Progenitor cell of endocrine pancreas (in vitro differentiated cells): ENCODE measurements at places on chromosomes 6 and 20. TPM values are rescaled to one million over a fixed set of nuclear protein-coding genes. Genes with fewer than 3 reads are reported as not detected.

DNA sequence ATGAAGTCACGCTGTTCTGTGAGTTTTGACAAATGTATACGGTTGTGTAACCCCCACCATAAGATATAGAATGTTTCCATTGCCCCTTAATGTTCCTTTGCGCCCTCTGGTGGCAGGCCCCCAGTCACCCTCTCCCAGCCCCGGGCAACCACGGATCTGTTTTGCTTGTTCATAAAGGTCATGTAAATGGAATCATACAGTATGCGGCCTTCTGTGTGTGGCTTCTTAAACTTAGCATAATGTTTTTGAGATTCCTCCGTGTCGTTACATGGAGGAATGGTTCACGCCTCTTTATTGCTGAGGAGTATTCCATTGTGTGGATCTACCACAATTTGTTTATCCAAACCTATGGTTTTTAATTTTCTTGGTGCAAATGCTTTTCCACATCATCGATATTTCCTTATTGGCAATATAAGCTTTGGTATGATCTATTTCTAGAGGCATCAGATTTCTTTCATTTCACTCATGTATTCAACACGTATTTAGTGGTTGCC, 28.4 kb downstream of the LYRM2 start:
- DNase-seq: peak; percentile 51
- no peaks in the 10 kb centered on the region for H3K27me3 ChIP-seq
- H3K4me3 ChIP-seq: no peak overlapping the region
- H3K36me3 ChIP-seq: no peaks in the 10 kb centered on the region

DNA sequence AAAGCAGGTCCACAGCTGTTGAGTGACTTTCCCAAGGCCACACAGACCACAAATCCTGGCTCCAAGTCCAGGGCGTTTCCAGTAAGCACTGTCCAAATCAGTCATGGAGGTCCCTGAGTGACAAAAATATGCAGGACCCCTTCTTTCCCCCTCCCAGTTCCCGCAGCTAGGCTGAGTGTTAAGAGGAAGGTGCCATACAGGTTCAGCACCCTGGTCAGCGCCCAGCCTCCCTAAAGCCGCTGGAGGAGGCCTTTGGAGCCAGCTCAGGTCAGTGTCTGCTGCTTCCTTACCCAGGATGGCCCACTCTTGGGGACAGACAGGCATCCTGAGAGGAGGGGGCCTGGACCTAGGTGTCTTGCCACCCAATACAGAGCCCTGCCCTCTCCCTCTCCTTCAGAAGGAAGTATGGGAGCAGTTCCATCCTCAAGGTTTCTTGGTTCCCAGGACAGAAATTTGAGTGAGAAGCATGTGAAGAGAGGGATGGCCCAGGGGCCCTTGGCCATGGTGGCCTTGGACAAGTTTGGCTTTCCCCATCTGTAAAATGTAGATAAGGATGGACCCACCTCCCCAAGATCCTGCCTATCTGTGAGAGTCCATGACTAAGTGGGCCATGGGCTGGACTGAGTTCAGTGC, 13.2 kb downstream of the TMEM74B start:
- peaks cover 17% of the 10 kb centered on the region for H3K36me3 ChIP-seq
- H3K4me3 ChIP-seq: no peak overlapping the region
- H3K27ac ChIP-seq: no peak overlapping the region

GRCh38 chr20:16740365-16741072, 7.6 kb upstream of the OTOR start:
- peaks cover 2% of the 10 kb centered on the region for H3K4me1 ChIP-seq
- H3K4me3 ChIP-seq: no peak overlapping the region
- peaks cover 22% of the 10 kb centered on the region for H3K36me3 ChIP-seq
- peaks cover 3% of the 10 kb centered on the region for H3K27me3 ChIP-seq
- DNase-seq: no peak
- H3K27ac ChIP-seq: peak overlapping the region; percentile 31

DNA sequence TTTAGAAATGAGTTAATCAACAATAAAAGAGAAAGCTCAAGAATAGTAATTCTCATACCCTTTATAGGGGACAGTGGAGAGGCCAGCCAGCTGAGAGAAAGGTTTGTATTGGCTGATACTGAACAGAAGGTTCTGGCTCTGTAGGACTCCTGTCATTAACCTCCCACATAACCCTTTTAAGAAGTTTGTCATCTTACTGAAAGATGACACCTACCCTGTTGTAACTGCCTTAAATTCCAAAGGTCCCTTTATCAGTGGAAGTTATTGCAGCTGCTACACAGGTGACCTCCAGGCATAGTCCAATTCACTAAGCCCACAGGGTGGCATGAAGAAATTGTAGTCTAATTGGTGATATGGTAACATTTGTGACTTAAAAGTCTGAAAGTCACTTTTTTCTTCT, 790.1 kb downstream of the TENT5A start:
- no peak overlapping the region for H3K27ac ChIP-seq
- H3K27me3 ChIP-seq: no peaks in the 10 kb centered on the region
- no peaks in the 10 kb centered on the region for H3K36me3 ChIP-seq
- H3K4me3 ChIP-seq: no peak overlapping the region
- no peak for DNase-seq
- H3K4me1 ChIP-seq: peaks cover 7% of the 10 kb centered on the region

DNA sequence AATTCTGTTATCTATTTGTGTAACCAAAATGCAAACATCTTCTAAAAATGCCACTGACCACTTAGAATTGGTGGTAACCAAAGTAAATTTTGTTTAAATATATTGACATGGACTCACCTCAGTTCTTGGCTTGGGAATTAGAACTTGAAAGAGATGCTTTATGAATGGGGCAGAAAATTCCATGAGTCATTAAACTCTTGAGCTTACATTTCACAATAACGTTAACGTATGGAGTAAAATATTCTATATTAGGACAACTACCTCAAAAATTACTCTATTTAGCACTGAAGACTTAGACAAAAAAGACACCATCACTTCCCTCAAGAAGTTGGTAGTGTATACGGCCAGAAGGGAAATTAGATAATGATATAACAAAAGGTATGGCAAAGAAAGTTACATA, 752.2 kb upstream of the MARCKS start:
- H3K4me1 ChIP-seq: peaks cover 3% of the 10 kb centered on the region
- H3K27me3 ChIP-seq: no peaks in the 10 kb centered on the region
- H3K36me3 ChIP-seq: no peaks in the 10 kb centered on the region
- no peak for DNase-seq
- no peak overlapping the region for H3K27ac ChIP-seq

GRCh38 chr6:102853249-102853955, 1459.9 kb downstream of the GRIK2 start:
- H3K27me3 ChIP-seq: no peaks in the 10 kb centered on the region
- H3K27ac ChIP-seq: peak overlapping the region; percentile 78
- H3K36me3 ChIP-seq: no peaks in the 10 kb centered on the region
- DNase-seq: no peak
- H3K4me3 ChIP-seq: no peak overlapping the region

- H3K4me3 ChIP-seq: no peak overlapping the region
- H3K27ac ChIP-seq: no peak overlapping the region
- H3K27me3 ChIP-seq: no peaks in the 10 kb centered on the region
- no peak for DNase-seq
- H3K4me1 ChIP-seq: peaks cover 6% of the 10 kb centered on the region
Measured at GRCh38 chr6:45049188-45049843, 278.8 kb upstream of the RUNX2 start.

- no peak overlapping the region for H3K4me3 ChIP-seq
- peak overlapping the region; percentile 29 for H3K27ac ChIP-seq
- peaks cover 5% of the 10 kb centered on the region for H3K36me3 ChIP-seq
Measured at GRCh38 chr20:32366380-32366779, 8.2 kb downstream of the ASXL1 start.

- H3K4me1 ChIP-seq: peaks cover 6% of the 10 kb centered on the region
- H3K27ac ChIP-seq: no peak overlapping the region
- no peak for DNase-seq
- no peak overlapping the region for H3K4me3 ChIP-seq
Measured at GRCh38 chr6:100691972-100692371, 189.2 kb downstream of the ASCC3 start.

DNA sequence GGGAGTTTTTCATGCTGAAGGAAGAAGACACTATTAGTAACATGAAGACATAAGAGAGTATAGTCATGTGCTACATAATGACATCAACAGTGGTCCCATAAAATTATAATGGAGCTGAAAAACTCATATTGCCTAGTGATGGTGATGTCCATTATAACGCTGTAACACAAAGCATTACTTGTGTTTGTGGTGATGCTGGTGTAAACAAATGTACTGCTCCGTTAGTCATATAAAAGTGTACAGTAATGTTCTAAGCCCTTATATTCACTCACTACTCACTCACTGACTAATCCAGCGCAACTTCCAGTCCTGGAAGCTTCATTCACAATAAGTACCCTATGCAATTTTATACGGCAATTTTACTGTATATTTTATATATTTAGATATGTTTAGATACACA, 26.8 kb upstream of the ASF1A start:
- no peak overlapping the region for H3K4me3 ChIP-seq
- no peaks in the 10 kb centered on the region for H3K27me3 ChIP-seq
- H3K27ac ChIP-seq: no peak overlapping the region
- no peak for DNase-seq

DNA sequence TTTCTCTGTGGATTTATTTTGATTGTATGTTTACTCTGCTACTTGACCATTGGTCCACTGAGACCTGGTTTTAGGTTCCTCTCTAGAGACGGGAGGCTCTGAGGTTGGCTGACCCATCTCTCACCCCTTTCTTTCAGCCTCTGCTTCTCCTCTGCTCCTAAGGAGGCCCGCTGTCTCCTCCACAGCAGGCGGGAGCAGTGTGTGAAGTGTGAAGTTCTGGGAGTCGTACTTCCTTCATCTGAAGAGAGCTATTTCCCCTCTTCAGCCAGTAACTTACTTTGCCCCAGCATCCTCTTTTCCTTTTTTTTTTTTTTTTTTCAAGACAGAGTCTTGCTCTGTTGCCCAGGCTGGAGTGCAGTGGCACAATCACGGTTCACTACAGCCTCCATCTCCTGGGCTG, 21.1 kb downstream of the PDRG1 start:
- H3K4me1 ChIP-seq: peaks cover 2% of the 10 kb centered on the region
- DNase-seq: no peak
- H3K27ac ChIP-seq: no peak overlapping the region

DNA sequence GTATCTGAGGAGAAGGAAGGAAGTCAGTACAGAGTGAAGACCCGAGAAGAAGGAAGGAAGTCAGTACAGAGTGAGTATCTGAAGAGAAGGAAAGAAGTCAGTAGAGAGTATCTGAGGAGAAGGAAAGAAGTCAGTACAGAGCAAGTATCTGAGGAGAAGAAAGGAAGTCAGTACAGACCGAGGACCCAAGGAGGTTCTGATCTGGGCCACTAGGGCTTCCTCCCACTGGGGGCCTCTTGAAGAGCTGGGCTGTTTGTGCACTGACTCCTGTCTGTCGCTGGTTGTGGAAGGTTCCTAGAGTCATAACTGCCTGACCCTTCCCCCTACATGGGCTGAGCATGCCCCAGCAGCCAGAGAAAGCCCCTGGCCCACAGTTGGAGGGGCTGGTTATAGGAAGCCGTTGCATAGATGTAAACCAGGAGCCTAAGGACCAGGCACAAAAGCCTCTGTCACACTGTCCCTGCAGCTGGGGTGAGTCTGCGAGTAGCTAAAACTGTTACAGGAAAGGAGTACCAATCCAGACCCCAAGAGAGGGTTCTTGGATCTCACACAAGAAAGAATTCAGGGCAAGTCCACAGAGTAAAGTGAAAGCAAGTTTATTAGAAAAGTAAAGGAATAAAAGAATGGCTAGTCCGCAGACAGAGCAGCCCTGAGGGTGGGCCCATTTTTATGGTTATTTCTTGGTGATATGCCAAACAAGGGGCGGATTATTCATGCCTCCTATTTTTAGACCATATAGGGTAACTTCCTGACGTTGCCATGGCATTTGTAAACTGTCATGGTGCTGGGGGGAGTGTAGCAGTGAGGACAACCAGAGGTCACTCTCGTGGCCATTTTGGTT, 395.9 kb downstream of the PREX1 start:
- H3K4me1 ChIP-seq: peaks cover 4% of the 10 kb centered on the region
- no peak overlapping the region for H3K4me3 ChIP-seq
- no peaks in the 10 kb centered on the region for H3K36me3 ChIP-seq
- H3K27me3 ChIP-seq: peaks cover 12% of the 10 kb centered on the region
- peak overlapping the region; percentile 33 for H3K27ac ChIP-seq

GRCh38 chr6:140627002-140627401, 1252.6 kb upstream of the CITED2 start:
- no peak overlapping the region for H3K27ac ChIP-seq
- H3K27me3 ChIP-seq: no peaks in the 10 kb centered on the region
- no peak overlapping the region for H3K4me3 ChIP-seq
- H3K36me3 ChIP-seq: peaks cover 3% of the 10 kb centered on the region
- H3K4me1 ChIP-seq: no peaks in the 10 kb centered on the region
- DNase-seq: no peak

- peaks cover 5% of the 10 kb centered on the region for H3K36me3 ChIP-seq
- H3K27ac ChIP-seq: peak within 1 kb of the TSS; percentile 99
- DNase-seq: peak; percentile 43
Measured at GRCh38 chr20:62938105-62938888, at the start of gene GID8. Gene GID8, plus strand, starts transcription at chr20:62938147. Its CDS starts 3,356 bp downstream, at chr20:62941503.

DNA sequence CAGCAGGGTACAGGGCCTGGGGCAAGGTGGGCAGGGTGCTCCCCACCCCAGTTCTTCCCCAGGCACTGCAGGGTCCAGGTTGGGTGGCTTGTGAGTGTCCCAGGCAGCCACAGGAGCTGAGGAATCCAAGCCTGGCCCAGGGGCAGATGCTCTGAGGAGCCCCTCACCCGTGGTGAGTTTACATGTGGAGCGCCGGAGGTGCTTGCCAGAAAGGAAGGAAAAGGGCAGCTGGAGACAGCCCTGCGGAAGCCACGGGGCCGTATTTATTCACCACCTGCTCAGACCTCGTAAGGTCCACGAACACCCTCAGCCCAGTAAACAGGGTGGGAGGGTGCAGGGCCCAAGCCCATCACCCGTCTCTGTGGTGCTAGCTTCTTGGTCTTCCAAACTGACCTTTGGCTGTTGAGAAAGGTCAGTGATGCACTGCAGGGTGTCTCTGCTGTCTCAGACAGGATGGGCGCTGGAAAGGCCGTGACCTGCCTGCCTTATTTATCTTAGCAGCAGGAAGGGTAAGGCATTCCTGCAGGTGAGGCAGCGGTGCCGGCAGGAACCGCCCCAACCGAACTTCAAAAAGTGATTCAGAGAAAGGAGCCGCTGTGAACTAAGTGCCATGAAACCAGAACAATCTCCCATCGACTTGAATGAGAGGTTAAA, 4.0 kb upstream of the FRMD1 start:
- peaks cover 14% of the 10 kb centered on the region for H3K27me3 ChIP-seq
- peaks cover 12% of the 10 kb centered on the region for H3K4me1 ChIP-seq
- H3K36me3 ChIP-seq: no peaks in the 10 kb centered on the region
- DNase-seq: no peak
- no peak overlapping the region for H3K27ac ChIP-seq

GRCh38 chr6:13989496-13990144, 64.9 kb downstream of the RNF182 start:
- no peaks in the 10 kb centered on the region for H3K36me3 ChIP-seq
- no peak overlapping the region for H3K27ac ChIP-seq
- H3K4me3 ChIP-seq: no peak overlapping the region
- H3K4me1 ChIP-seq: no peaks in the 10 kb centered on the region

The FAM83B gene
- total RNA-seq: 16.1 and 17.4 TPM in 2 replicates

The NKX2-4 gene
- not detected in 2 replicates for total RNA-seq

The TRAPPC3L gene
- not detected in 2 replicates for total RNA-seq

The OCSTAMP gene
- not detected in 2 replicates for total RNA-seq

The RNF39 gene
- not detected in 2 replicates for total RNA-seq

The VWA7 gene
- 9.5 and 11.6 TPM in 2 replicates for total RNA-seq

The ITPR3 gene
- total RNA-seq: 28.3 and 30.4 TPM in 2 replicates
